Stimulated activated CD4-positive, alpha-beta T cell treated with anti-CD3 and anti-CD28 coated beads, TNF-alpha, amount 100 ng/mL, for 1 hour (primary cell): ENCODE measurements at places on chromosomes 3 and 15.

- no peak for DNase-seq
These were observed 201.4 kb upstream of the EOMES start for GRCh38 chr3:27923349-27924068.

DNA sequence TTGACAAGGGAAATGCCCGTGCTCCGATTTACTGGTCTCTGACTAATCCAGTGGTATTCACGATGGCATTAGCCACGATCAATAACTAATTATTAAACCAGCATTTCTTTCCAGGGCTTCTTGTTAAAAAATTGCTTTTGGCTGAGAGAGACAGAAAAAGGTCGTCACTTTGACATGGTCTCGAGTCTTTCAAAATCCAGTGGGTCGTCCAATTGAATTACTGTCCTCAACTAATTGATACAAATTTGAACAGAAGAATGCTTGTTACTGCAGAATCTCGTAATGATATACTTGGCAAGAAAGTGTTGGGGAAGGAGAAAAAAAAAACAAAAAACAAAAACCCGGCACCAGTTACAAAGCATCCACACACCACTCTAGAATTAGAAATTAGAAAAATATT is 318.4 kb downstream of the NR2F2 start:
- DNase-seq, result no peak

DNA sequence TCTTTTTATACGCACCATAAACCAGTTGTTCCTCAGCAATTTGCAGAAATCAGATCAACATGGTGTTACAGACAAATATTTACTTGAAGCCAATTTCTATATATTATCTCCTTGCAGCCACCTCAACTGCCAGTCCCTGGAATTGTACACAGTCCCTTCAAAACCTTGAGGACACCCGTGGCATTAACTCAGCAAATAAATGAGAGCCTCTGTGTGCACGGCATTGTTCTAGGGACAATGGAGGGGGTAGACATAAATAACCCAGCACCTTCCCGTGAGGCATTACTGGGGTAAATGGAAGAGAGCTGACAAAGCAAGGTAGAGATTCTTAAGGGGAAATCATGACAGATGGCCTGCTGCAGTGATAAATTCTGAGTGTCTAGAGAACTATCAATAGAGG is 12.5 kb downstream of the TM2D3 start:
- DNase-seq, result no peak

DNA sequence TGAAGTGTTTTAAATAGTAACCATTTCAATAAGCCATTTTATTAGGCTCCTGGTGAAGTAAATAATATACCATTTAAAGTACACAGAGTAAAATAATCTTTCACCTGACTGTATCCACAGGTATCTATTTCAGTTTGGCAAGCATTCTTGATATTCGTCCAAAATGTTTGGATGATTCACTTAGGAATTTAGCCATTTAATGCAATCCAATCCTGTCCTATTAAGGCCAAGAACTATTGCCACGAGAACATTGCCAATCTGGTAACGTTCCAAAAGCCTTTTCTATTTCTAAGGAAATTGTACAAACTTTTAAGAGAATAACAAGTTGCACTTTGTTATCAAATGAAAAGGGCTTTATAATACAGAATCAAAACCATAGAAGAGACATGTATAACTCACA is 209.8 kb upstream of the THRB start:
- no peak for DNase-seq

- DNase-seq, result no peak
These were observed 135.0 kb downstream of the TCF12 start for GRCh38 chr15:57053470-57053869.

DNA sequence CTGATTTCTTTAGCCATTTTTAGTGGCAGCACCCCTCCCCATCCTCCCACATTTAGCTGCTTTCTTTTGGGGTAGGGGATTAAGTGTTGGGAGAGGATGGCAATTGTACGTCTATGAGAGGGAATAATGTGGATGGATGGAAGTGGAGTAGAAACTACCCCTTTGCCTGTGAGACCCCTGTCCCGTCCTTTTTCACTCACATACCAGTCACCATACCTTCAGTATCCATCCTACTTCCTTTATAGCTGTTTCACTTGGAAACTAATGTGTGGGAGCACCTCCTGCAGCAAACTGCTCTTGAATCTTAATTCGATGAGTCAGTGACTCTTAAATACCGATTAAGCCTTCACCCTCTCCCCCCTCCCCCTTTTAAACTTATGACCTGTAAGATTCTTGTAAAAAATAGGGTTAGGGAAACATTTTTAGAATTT is 730 bp downstream of the SPRED1 start:
- DNase-seq, result no peak

DNA sequence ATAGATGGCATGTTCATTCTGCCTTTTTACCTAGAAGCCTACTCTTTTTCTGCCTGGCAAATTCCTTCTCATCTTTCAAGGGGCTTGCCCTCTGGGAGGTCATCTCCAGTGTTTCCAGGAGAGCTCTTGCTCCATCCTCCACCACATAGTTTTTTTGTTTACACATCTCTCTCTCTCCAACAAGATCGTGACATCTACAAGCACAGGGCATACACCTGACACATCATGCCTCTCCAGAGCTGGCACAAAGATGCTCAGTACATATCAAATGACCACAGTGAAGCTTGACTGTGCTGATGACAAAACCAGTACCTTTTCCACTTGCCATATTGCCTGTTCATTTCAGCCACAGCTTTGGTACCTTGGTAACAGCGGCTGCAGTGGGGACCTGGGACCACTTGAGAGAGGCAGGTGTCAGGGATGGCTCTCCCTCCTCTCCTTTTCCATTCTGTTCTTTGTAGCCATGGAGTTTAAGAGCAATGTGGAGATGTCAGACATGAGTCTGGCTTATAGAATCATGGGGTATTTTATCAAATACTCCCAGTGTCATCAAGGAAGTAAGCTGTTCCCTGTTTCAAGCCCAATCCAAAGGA is 15.4 kb downstream of the ALPK3 start:
- DNase-seq, result no peak

GRCh38 chr3:83524901-83525300 is 1433.9 kb upstream of the CADM2 start:
- no peak for DNase-seq

GRCh38 chr3:178159691-178160220 is 376.5 kb upstream of the KCNMB2 start:
- DNase-seq, result no peak

DNA sequence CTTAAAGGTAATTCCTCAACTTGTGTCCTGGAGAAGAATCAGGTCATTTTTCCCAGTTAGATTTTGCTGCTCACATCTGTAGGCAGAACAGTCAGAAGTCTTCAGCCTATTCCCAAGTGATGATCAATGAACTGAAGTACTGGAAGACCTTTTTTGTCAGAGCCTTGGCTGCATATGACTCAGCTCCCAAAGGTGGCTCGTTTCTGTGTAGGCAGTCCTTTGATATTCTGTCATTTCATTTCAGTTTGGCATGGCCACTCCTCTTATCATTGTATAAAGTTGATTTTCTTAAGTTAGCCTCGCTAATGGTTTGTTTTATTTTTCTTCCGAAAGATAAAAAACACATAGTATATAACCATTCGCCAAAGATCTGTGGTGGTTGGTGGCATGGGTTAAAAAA is 90.7 kb downstream of the KLHL25 start:
- no peak for DNase-seq

DNA sequence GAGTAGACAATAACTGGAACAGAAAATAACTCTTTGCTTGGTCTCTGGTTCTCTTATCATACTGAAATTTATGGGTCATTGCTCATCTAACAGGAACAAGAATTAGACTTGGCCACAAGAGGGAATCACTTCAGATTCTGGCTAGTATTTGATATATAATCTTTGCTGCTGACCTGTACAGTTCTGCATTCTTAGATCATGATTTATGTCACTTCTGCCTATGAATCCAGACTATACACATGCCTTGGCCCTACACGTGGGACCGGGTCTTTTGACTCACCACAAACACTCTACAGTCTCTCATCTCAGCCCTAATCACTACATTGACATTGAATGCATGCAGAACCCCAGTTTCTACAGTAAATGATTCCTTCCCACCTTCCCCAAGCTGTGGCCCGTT is 162.5 kb upstream of the SOX2 start:
- DNase-seq, result no peak

GRCh38 chr3:52561028-52561747 is 24.8 kb downstream of the UQCC5 start:
- no peak for DNase-seq

DNA sequence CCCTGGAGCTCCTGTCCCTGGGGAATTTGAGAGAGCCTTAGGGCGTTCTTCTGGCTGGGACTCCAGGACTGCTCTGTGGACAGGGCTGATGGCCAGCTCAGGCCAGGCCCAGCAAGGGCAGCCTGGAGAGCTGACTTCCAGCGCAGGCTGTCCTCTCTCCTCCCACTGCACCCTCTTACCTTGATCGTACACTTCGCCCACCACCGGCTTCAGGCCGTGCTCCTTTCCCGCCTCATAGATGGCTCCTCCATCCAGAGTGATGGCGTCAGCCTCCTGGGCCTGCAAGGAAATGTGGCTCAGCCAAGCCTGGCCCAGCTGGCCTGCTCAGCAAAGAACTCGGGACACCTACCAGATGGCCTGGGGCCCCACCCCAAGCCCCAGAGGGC is 3.1 kb downstream of the MELTF start:
- no peak for DNase-seq

DNA sequence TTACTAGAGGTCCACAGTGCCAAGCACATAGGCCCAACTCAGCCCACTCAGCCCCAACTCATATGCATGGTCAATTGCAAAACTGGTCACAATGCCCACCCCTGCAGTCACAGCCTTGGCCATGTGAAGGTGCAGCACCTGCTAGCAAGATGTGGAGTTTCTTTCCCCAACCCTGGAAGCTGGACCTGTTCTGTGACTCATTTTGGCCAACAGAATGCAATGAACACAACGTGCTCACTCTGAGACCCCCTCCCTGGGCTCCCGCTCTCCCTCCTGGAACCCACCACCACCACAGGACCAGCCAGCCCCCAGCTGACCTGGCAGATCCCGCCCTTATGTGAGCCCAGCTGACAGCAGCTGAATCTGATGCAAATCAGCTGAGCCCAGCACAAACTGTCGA is 34.4 kb downstream of the ALDH1L1 start:
- no peak for DNase-seq

GRCh38 chr15:85037641-85038040 is 56.0 kb downstream of the PDE8A start:
- no peak for DNase-seq

DNA sequence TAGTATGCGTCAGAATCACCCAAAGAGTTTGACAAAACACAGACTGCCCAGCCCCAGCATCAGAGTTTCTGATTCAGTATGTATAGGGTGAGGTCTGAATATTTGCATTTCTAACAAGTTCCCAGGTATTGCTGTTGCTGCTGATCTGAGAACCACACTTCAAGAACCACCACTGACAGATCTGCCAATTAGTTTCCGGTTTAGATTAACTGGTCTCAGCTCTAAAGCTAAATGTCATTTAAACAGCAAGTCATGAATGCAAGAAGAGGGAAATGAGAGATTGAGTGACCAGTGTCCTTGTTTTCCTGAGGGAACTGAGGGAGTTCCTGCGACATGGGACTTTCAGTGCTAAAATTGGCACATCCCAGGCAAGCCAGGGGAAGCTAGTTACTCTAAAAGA is 305.0 kb downstream of the ZNF385D start:
- no peak for DNase-seq

- DNase-seq, result no peak
These were observed 127.3 kb upstream of the LINGO1 start for GRCh38 chr15:77759896-77760592.

- no peak for DNase-seq
These were observed 8.3 kb upstream of the THSD4 start for GRCh38 chr15:71106802-71107500.

GRCh38 chr3:129016356-129016719 is 15.2 kb downstream of the EFCC1 start:
- no peak for DNase-seq

DNA sequence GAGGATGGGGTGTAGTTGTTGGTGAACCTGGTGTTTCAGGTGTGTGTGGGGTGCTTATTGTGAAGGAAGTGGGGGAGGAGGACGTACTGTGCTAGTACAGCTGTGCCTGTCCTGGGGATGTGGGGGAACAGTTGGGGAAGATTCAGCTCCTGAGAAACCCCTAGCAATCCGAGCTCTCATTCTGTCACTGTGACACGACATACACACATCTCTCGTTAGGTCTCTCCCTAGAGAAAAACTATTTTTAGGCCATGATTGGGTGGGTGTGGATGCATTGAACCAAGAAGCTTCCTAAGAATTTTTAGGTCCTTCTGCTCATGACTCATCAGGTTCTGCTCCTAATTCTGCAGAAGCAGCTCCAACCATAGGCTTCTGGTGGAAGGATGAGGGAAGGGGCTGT is 54.3 kb downstream of the SLC30A4 start:
- DNase-seq, result no peak

- no peak for DNase-seq
These were observed 141.9 kb upstream of the SMAD3 start for GRCh38 chr15:66923438-66923881.

DNA sequence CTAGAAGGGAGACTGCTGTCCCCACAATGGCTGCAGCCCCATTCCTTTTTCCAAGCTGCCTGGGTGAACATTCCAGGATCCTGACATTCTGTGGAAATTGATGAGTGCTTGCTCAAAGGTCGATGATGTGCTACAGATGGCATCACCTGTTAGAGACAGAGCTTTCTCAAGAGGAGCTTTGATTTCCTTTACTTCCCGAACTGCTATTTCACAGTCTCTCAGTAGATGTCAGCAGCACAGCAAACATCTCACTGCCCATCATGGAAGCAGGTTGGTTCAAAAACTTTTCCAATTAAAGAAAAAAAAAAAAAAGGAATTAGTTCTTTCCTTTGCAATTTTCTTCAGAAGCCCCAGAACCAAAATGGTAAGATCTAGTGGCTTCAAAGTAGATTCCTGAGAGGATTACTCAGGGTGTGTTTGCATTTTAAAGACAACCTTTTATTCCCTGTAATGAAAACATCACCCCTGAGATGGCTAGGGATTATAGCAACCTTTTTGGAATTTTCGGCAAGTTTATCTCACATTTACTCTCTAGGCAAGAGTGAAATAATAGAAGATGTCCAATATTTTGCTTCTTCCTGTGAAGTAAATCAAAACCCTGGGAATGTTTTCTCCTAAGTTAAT is 44.8 kb downstream of the POLR2M start:
- no peak for DNase-seq

- peak; percentile 37 for DNase-seq
These were observed 1.5 kb downstream of the ARHGEF3 start for GRCh38 chr3:56800130-56800831.

- DNase-seq, result no peak
These were observed 119.4 kb downstream of the SUCLG2 start for GRCh38 chr3:67535006-67535405.

- no peak for DNase-seq
These were observed 28.6 kb downstream of the KCNAB1 start for GRCh38 chr3:156148946-156149381.

GRCh38 chr3:146342989-146343388 is 92.1 kb upstream of the PLSCR4 start:
- no peak for DNase-seq

GRCh38 chr15:85000937-85001336 is 19.3 kb downstream of the PDE8A start:
- no peak for DNase-seq

DNA sequence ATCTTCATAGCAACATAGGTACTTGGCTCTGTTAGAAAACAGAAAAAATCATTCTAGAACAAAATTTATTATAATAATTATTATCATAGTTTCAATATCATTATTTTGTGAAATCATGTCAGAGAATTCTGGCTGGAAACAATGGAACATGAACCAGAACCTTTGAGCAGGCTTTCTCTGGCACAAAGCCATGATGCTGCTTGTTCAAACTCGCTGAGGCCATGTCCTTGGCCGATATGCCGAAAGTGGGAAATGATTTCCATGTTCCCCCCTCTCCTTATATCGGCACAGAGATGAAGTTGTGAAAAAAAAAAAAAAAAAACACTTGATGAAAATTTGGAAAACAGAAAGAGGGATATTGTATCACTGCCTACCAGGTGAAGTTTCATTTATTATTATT is 49.0 kb upstream of the MRPL3 start:
- DNase-seq, result no peak
